ENCODE measurements at places on chromosomes 4 and X.

GRCh38 chrX:13120017-13120416 lies 75.6 kb upstream of the FAM9C start:
- DNase-seq, result peak; percentile 59

DNA sequence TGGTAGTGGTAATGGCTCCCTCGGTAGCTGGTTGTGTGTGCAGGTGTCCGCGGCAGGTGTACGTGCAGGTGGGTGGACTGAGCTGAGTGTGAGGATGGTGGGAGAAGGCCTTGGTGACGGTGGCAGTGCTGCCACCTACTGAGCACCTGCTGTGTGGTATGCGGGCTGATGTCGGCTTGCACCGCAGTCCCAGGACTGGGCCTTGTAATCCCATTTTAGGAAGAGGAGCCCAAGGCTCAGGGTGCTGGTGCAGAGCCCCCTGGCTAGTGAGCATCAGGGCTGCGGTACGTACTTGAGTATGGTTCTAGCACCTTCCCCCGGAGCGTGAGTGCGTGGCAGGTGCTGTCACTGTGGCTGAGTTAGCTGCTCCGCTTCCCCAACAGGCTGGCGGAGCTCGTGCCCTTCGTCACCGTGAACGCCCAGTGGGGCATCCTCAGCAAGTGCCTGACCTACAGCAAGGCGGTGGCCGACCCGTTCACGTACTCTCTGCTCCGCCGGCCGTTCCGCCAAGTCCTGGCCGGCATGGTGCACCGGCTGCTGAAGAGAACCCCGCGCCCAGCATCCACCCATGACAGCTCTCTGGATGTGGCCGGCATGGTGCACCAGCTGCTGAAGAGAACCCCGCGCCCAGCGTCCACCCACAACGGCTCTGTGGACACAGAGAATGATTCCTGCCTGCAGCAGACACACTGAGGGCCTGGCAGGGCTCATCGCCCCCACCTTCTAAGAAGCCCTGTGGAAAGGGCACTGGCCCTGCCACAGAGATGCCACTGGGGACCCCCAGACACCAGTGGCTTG lies 5.7 kb upstream of the CPZ start:
- DNase-seq, result no peak

- no peak for DNase-seq
These were observed 6.7 kb downstream of the WDR44 start for GRCh38 chrX:118352566-118352965.

DNA sequence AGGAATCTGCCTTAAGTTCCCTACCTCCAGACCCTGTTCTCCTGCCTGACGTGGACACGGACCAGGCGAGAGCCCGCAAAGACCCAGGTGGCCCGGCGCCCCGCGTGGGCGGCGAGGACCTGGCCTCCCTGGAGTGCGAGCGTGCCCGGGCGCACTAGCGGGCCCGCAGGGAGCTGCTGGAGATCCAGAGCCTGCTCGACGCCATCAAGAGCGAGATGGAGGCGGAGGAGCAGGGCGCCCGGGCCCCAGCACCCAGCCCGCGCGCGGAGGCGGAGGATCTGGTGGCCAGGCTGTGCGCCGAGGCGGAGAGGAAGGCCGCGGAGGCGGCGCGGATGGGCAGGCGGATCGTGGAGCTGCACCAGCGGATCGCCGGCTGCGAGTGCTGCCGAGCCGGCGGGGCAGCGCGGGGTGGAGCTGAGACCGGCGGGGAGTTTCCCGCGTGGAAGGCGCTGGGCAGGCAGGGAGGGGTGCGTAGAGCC lies 18.2 kb downstream of the MRFAP1 start:
- DNase-seq, result peak; percentile 50

GRCh38 chr4:128191115-128191781 lies 96.4 kb downstream of the PGRMC2 start:
- DNase-seq, result peak; percentile 36

DNA sequence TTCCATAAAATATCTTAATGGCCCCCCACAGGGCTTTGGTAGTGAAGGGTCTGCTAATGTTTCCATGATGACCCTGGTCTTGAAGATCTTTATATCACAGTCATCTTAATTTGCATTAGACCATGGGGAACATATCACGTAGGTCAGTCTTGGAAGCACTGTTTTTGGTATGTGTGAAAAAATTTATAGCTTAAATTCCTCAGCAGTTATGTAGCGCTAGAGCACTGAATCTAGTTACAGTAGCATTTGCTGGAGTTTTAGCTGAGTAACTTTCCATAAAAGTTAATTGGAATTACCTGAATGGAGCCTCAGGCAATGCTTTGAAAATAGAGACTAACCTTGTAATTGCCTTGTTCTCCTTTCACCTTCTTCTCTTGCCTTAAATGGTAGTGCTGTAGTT lies 648.8 kb downstream of the IQCM start:
- DNase-seq, result no peak

- DNase-seq, result peak; percentile 4
These were observed 19.0 kb downstream of the NELFA start for GRCh38 chr4:1989533-1990347.

GRCh38 chr4:48504352-48504751 lies 14.3 kb downstream of the ZAR1 start:
- no peak for DNase-seq

DNA sequence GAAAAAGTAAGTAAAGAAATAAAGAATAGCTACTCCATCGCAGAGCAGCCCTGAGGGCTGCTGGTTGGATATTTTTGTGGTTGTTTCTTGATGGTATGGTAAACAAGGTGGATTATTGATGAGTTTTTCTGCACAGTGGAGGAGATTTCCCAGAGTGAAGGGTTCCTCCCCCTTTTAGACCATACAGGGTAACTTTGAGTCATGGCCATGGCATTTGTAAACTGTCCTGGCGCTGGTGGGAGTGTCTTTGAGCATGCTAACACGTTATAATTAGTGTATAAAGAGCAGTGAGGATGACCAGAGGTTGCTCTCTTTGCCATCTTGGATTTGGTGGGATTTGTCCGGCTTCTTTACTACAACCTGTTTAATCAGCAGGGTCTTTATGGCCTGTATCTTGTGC lies 128.2 kb downstream of the ASMT start:
- no peak for DNase-seq
